ENCODE measurements at places on chromosomes 16 and 17. TPM values are rescaled to one million over a fixed set of nuclear protein-coding genes. Genes with fewer than 3 reads are reported as not detected.

GRCh38 chr17:48529683-48530009 lies 1.2 kb downstream of the HOXB1 start:
- no peak for DNase-seq
- H3K27ac ChIP-seq: no peak overlapping the region
- H3K4me3 ChIP-seq: no peak overlapping the region
- no peaks in the 10 kb centered on the region for H3K27me3 ChIP-seq
- peaks cover 11% of the 10 kb centered on the region for H3K4me1 ChIP-seq

GRCh38 chr17:74527756-74528155 lies 3.5 kb downstream of the CD300LB start:
- peak; percentile 25 for DNase-seq
- no peak overlapping the region for H3K27ac ChIP-seq
- no peaks in the 10 kb centered on the region for H3K4me1 ChIP-seq
- no peaks in the 10 kb centered on the region for H3K27me3 ChIP-seq

GRCh38 chr17:59046192-59046591 lies 60.5 kb downstream of the TRIM37 start:
- peaks cover 44% of the 10 kb centered on the region for H3K36me3 ChIP-seq
- H3K27ac ChIP-seq: no peak overlapping the region
- H3K4me1 ChIP-seq: no peaks in the 10 kb centered on the region
- H3K27me3 ChIP-seq: no peaks in the 10 kb centered on the region
- DNase-seq: no peak

DNA sequence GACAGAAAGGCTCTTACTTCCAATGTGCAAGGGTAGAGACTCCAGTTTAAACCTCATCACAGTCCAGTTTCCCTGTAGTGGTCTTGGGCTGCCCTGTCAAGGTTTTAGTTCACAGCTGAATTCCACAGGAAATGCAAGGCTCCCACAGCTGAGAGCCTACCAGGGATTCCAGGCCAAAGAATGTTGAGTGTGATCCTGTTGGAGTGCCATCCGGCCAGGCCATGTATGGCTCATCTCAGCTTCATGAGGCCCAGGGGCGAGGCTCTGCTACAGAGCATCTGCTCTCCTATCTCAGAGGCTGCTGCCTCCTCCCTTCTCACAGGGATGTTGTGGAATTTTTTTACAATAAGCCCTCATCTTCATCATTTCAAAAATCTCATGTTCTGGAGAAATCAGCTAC lies 239.8 kb upstream of the CCL2 start:
- no peak overlapping the region for H3K27ac ChIP-seq
- no peaks in the 10 kb centered on the region for H3K4me1 ChIP-seq
- H3K27me3 ChIP-seq: no peaks in the 10 kb centered on the region
- no peak overlapping the region for H3K4me3 ChIP-seq

DNA sequence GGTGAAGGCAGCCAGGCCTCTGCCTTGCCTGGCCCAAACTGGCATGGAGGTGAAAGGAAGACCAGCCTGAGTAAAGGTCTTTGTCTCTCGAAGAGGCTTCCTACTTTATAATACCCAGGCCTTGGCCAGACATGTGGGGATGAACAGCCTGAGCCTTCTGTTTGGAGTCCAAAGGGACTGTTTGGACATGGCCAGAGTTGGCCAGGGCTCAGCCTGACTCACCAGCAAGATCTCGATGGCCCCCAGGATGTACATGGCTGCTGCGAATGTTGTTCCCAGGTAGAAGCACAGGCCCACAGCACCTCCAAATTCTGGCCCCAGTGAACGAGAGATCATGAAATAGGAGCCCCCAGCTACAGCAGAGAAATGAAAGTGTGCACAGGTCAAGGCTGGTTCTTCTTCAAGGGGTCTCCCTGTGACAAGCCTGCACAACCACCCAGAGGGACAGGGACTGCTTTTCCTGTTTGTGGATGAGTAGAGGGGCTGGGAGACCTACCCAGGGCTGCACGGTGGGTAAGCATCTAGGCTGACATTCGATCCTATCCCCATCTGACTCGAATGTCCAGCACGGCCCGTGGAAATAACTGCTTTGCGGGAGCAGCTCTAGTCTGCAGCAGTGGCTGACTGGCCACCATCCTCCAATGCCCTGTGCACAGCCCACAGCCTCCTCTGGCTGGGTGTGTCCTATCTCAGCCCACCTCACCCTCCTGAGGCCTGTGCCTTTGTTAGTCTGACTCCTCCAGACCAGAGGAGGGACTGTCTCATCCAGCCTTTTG lies 10.7 kb upstream of the LCAT start:
- H3K27ac ChIP-seq: no peak overlapping the region
- no peak for DNase-seq
- H3K36me3 ChIP-seq: peaks cover 31% of the 10 kb centered on the region
- H3K4me3 ChIP-seq: no peak overlapping the region
- H3K4me1 ChIP-seq: peaks cover 22% of the 10 kb centered on the region

GRCh38 chr16:47958726-47959125 lies 197.1 kb downstream of the ABCC12 start:
- no peak for DNase-seq
- H3K4me3 ChIP-seq: no peak overlapping the region
- H3K27ac ChIP-seq: no peak overlapping the region
- H3K27me3 ChIP-seq: no peaks in the 10 kb centered on the region
- H3K4me1 ChIP-seq: no peaks in the 10 kb centered on the region
- H3K36me3 ChIP-seq: no peaks in the 10 kb centered on the region

Gene TEX19
- not detected for total RNA-seq

DNA sequence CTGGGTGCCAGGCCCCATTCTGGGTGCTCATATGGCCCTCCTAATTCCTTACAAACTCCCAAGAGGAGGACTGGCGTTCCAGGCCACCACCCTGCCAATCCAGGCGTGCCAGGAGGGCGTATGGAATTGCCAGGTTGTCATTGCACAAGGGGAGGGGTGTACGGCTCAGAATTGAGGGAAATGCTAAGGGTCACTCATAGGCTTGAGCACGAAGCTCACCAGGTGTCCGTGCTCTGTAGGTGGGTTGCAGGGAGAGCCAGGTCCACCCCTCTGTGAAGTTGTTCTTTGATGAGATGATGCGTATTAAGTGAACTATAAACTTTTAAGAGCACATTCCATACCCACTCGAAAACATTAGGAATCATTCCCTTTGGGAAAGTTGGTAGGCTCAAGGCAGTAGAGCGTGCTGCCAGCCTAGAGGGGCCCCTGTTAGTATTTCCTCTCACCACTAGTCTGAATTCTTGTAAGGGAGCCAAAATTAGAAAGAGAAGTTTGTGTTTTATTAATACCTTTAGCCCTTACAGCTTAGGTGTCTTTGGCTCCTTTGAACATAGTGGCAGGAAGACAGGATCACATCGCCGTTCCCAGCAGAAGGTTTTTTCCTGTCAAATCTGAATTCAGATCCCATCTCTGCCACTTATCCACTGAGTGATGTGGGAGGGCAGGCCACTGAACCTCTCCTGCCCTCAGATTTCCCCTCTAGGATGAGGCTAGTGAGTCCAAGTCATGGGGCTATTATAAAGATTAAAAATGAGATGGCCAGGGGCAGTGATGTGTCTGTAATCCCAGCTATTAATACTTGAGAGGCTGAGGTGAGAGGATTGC lies 38.7 kb upstream of the NFAT5 start:
- H3K4me3 ChIP-seq: no peak overlapping the region
- no peak overlapping the region for H3K27ac ChIP-seq
- DNase-seq: no peak
- H3K36me3 ChIP-seq: no peaks in the 10 kb centered on the region

Gene KCTD19
- total RNA-seq: not detected

DNA sequence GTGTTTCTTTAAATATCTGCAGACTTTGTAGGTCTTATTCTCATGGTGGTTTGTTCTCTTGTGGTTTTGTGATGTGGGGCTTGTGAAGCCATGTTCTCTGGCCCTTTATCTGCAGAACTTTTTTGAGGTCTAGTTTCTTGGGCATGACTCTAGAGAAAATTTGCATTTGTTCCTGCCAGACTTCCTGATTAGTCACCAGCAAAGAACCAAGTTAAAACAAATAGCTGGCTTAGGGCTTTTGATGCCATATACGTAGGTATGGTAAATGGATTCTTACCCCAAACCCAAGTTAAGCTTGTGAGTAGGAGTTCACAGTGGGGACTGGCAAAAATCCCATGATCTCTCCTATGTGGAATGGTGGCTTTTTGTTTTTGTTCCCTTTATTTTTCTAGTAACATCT lies 68.7 kb upstream of the IRX3 start:
- H3K27me3 ChIP-seq: peaks cover 29% of the 10 kb centered on the region
- no peaks in the 10 kb centered on the region for H3K4me1 ChIP-seq
- no peaks in the 10 kb centered on the region for H3K36me3 ChIP-seq
- no peak overlapping the region for H3K27ac ChIP-seq
- no peak overlapping the region for H3K4me3 ChIP-seq

Gene KRTAP9-9
- total RNA-seq: not detected

GRCh38 chr17:79033741-79034501 lies 10.0 kb downstream of the C1QTNF1 start:
- H3K36me3 ChIP-seq: no peaks in the 10 kb centered on the region
- DNase-seq: peak; percentile 73
- H3K4me1 ChIP-seq: no peaks in the 10 kb centered on the region
- H3K4me3 ChIP-seq: no peak overlapping the region
- peak overlapping the region; percentile 61 for H3K27ac ChIP-seq
- H3K27me3 ChIP-seq: no peaks in the 10 kb centered on the region

Gene GPR139
- total RNA-seq: not detected

Gene USP43
- total RNA-seq: not detected

Gene STAT5A
- total RNA-seq: 70.9 TPM

DNA sequence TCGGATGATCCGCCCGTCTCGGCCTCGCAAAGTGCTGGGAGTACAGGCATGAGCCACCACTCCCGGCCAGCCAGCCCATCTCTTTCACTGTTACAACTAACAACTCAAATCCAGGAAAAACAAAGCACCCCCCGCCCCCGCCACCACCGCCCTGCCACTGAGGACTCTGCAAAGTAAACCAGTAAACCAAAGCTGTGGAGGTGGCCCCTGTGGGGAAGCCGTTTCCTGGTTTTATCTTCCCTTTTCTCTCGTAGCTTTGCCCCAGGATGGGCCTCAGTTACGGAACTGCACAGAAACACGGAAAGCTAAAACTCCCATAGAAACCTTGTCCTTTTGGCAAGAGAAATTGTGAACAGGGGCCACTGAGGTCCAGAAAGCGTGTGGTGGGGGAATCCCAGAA lies 17.5 kb downstream of the CHMP6 start:
- H3K27me3 ChIP-seq: peaks cover 27% of the 10 kb centered on the region
- H3K4me1 ChIP-seq: peaks cover 14% of the 10 kb centered on the region
- H3K36me3 ChIP-seq: no peaks in the 10 kb centered on the region
- no peak overlapping the region for H3K4me3 ChIP-seq

DNA sequence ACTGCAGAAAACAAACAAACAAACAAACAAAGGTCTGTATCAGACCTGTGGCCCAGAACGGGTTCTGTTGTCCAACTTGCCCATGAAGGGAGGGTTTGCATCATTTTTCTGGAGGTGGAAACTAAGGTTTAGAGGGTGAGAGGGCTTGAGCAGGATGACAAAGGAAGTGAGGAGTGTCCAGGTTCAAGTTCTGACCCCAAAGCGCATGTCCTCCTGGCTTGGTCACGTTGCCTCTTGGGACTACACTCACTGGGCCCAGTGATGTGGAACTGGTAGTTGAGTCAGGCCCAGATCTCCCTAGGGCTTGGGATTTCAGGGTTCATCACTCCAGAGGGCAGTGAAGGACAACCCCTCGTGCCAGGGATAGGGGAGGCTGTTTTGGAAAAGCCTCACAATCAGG lies 1.8 kb downstream of the SREBF1 start:
- H3K4me3 ChIP-seq: peak overlapping the region; percentile 95
- H3K4me1 ChIP-seq: peaks cover 85% of the 10 kb centered on the region
- no peak for DNase-seq
- peak overlapping the region; percentile 100 for H3K27ac ChIP-seq

DNA sequence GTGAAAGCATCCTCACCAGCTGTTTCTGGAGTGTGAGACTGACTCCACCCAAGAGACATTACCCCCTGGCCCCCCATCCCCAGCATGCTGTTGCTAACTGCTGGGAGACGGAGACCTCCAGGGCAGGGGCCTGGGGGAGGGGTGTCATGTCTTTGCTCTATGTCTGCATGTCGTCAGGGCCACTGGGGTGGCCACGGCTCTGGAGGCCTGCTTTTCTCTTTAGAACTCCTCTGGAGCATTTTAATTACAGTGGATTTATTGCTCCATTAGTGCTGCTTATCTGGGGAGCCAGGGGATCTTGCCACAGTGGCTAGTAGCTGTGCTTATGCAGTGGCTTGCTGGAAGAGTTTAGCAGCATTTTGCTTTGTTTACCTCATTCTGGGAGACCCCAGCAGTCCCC lies 32.3 kb downstream of the CLEC16A start:
- H3K4me3 ChIP-seq: no peak overlapping the region
- DNase-seq: peak; percentile 28
- H3K36me3 ChIP-seq: no peaks in the 10 kb centered on the region
- H3K27me3 ChIP-seq: no peaks in the 10 kb centered on the region
- H3K27ac ChIP-seq: no peak overlapping the region

GRCh38 chr17:81373536-81374160 lies 21.6 kb upstream of the BAHCC1 start:
- H3K27ac ChIP-seq: no peak overlapping the region
- H3K4me1 ChIP-seq: no peaks in the 10 kb centered on the region
- no peak overlapping the region for H3K4me3 ChIP-seq
- no peaks in the 10 kb centered on the region for H3K27me3 ChIP-seq
- H3K36me3 ChIP-seq: no peaks in the 10 kb centered on the region

Gene TBX6
- total RNA-seq: 1.2 TPM

- peak overlapping the region; percentile 39 for H3K27ac ChIP-seq
- no peaks in the 10 kb centered on the region for H3K4me1 ChIP-seq
- no peaks in the 10 kb centered on the region for H3K36me3 ChIP-seq
- H3K27me3 ChIP-seq: no peaks in the 10 kb centered on the region
- DNase-seq: no peak
- H3K4me3 ChIP-seq: no peak overlapping the region
Measured at GRCh38 chr17:53499277-53499676, 323.4 kb upstream of the KIF2B start.

Gene NDE1
- 27.1 TPM for total RNA-seq

- no peaks in the 10 kb centered on the region for H3K27me3 ChIP-seq
- DNase-seq: no peak
- H3K4me1 ChIP-seq: no peaks in the 10 kb centered on the region
- H3K4me3 ChIP-seq: no peak overlapping the region
- no peak overlapping the region for H3K27ac ChIP-seq
Measured at GRCh38 chr17:75102385-75102821, 7.4 kb upstream of the ARMC7 start.

Gene PLXDC1
- 13.0 TPM for total RNA-seq

DNA sequence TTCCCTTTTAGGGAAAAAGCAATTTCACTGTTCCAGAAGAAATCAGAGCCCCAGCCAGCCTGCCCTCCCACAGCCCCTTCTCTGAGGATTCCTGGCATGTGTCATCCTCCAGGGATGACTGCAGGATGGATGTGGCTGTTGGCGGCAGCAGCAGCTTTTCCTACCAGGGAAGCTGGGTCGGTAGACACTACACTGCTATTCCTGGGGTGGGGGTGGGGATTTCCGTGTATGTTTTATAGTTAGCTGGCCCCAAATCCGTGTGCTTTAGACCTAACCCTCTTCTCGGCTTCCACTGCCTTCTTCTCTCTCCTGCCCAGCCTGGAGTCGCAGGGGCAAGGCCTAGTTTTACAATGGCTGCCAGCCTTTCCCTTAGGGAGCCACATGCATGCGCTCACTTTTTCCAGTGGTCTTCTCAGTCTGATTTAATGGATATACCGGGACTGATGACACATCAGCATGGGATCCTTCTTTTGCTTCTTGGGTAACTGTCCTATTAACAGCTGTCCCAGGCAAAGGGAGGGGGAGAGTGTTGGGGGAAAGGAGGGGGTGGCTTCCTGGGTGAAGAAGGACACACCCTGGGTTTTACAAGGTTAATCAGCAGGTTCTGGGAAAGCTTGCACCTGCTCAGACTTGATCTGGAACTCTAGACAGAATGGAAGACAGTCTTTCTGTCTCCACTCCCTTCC lies 2.7 kb upstream of the NFE2L1 start:
- no peaks in the 10 kb centered on the region for H3K36me3 ChIP-seq
- DNase-seq: no peak
- no peaks in the 10 kb centered on the region for H3K27me3 ChIP-seq
- H3K4me3 ChIP-seq: no peak overlapping the region
- no peak overlapping the region for H3K27ac ChIP-seq

Gene TMEM204
- 38.0 TPM for total RNA-seq

All from sigmoid colon (tissue), 7 donors.